Activated CD8-positive, alpha-beta memory T cell treated with anti-CD3 and anti-CD28 coated beads, Interleukin-2, amount 50 U/mL, for 48 hours (primary cell): ENCODE measurements at places on chromosomes 6 and 20.

DNA sequence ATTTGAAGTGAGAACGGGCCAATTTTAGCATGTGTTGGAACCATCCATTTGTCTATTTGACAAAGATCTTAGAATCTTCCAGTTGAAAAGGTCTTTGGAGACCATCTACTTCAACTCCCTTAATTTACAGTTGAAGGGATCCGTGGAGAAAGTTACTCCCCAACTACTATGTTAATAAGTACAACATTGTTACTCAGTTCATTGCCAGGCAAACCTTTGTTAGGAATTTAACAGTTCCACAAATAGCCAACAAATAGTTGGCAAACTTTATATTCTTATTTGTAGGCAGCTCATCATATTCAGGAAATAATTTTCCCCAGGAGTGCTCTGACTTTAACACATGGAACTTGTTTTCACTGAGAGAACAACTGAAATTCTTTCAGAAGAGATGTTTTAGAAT is 81.0 kb upstream of the FLRT3 start:
- DNase-seq, result no peak

GRCh38 chr6:68239034-68239433 is 396.0 kb upstream of the ADGRB3 start:
- no peak for DNase-seq

DNA sequence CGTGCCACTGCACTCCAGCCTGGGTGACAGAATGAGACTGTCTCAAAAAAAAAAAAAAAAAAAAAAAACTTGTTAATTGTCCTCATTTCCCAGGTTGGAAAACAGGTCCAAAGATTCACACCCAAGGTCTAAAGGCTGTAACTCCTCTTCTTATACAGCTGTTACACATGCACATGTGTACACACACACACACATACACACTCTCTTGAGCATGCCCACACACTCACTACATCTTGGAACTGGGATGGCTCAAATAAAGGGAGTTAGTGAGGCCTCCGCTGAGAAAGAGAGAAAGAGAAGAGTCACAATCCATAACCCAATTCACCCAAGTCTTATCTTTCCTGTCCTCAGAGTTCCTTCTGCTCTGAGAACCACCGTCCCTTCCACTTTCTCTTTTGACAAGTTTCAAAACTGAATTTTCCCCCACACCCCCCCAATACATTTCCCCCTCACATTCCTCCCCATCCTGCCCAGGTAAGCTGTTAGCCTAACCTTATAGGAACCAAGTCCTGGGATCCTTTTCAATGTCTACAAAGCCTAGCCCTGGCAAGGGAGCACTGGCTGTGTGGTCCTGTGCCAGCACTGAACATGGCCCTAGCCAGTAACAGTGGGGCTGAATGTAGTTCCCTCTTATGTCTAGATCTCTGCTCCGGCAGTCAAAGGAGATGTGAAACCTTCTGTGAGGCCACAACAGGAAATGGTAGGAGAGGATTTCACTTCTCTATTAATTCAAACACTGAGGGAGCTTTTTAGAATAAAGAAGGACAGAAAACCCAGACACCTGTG is 3.2 kb upstream of the HLA-DMB start:
- peak; percentile 69 for DNase-seq

DNA sequence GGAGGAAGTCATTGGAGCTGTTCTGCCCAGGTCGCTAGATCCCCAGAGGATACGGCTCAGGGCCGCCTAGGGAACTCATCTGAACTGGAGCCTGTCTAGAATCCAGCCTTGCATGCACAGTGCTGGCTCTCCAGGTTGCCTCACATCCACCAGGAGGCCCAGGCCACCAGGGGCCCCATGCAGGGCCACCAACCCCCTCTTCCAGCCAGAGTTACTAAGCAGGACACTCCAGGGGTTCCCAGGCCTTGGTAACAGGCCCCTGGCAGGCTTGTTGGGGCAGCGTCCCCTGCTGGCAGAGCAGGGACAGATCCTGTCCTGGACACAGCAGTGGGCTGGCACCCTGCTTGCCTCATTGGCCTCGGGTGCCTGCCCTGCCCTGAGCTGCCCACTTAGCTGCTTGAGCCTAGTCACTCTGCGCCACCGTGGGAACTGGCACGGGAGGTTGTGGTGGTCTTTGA is 35.3 kb downstream of the EFCAB8 start:
- DNase-seq, result no peak

- DNase-seq, result no peak
These were observed 42.2 kb downstream of the TBC1D7 start for GRCh38 chr6:13286181-13286580.

- no peak for DNase-seq
These were observed 203.1 kb downstream of the C6orf118 start for GRCh38 chr6:165106261-165106660.

- DNase-seq, result no peak
These were observed 881 bp upstream of the MAP7 start for GRCh38 chr6:136551103-136551502.

DNA sequence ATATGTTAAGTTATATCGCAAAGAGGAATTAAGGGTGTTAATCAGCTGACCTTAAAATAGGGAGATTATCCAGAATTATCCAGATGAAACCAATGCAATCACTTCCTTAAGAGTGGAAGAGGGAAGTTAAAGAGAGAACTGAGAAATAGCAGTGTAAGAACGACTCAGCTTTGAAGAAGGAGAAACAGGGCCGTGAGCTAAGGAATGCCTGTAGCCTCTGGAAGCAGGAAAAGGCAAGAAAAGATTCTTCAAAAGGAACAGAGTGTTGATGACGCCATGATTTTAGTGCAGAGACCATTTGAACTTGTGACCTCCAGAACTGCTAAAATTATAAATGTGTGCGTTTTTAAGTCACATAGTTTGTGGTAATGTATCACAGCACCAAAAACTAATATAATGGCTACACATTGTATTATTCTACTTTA is 32.7 kb downstream of the ILRUN start:
- no peak for DNase-seq

GRCh38 chr6:53937461-53937860 is 142.7 kb downstream of the LRRC1 start:
- DNase-seq, result no peak

GRCh38 chr6:104896914-104897313 is 37.2 kb upstream of the HACE1 start:
- no peak for DNase-seq

GRCh38 chr20:50636601-50637540 is 54.5 kb downstream of the RIPOR3 start:
- DNase-seq, result no peak

DNA sequence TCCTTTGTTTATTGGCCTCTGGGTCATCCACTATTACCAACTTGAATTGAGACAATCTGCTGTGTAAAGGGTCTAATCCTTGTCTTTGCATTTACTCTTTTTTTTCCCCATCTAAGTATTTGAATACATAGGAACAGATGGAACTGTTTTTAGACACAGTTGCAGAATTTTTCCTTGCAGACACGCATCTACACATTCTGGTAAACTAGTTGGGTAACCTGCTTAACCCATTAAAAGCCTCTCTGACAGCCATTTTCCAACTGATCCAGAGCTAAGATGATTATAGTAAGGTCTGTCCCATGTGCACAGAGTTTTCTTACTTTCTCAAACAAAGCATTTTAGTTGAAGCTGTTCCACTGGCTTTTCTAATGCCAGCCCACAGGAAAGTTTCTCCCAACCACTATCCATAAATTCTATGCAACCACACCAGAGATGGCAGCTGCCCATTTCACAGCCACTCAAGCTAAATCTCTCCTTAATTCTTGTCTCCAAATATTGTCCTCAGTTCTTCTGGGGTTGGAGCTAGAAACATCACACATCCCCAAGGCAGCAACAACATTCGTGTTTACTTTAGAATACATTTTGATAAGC is 492.1 kb downstream of the MAFB start:
- DNase-seq, result no peak

DNA sequence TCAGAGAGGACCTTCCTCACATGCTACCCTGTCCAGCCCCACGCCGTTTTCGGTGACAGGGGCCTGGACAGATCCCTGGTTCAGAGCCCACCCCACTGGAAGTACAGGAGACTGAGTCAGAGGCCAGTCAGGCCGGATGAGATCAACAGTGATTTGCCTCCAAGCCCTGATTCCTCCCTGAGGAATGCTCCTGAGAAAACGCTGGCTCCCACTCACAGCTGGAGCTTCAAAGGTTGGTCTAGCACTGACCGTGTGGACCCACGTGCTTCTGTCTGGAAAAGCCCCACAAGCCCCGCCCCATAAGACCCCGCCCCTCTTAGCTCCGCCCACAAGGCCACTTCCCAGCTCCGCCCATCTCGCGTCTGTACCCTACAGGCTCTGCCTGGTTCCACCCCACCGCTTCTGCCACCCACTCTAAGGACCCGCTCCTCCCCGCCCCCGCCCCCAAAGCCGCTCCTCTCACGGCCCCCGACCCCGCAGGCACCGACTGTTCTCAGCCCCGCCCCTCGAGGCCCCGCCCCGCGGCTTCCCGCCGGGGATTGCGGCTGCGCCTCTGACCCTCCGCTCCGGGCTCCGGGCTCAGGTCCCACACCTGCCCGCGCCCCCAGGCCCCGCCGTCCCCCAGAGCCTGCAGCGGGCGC is 64.9 kb upstream of the BHLHE23 start:
- no peak for DNase-seq

DNA sequence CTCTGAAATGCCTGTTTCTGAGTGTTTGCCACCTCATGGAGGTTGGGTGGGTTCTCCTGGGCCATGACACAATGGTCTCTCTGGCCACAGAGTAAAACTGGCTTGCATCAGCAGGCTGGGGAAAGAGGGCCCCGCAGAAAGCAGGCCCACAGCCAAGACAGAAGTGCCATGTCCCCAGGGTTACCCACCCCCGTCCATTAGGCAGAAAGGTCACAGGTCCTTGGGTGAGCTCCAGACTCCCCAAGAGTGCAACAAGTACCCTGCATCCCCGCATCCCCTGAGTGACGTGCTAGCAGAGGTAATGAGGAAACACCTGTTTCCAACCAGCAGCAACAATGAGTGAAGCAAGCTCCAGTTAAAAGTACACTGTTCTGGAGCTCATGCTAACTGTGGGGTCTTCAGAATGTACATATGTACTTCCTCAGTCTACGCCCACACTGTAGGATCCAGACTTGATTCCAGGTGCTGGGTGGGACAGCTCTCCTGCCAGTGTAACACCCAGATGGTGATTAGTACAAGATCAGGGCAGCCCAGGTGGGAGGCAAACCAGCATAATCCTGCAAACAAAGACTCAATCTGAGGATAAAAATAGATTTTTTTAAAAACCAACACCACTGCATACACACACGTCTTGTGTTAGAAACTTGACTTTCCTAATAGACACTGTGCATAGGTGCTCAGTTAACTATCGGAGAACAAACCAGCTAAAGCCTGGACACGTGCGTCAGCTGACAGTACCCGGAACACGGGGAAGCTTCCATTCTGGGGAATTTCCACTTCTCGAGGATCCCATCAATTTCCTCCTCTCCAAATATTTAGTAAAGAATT is 31.5 kb downstream of the RRBP1 start:
- DNase-seq, result no peak

GRCh38 chr20:40741507-40742106 is 52.6 kb upstream of the MAFB start:
- DNase-seq, result peak; percentile 63

GRCh38 chr6:1895721-1896120 is 286.0 kb downstream of the FOXC1 start:
- DNase-seq, result no peak

- DNase-seq, result peak; percentile 76
These were observed 61.9 kb downstream of the GPR6 start for GRCh38 chr6:110039981-110040383.

GRCh38 chr6:37192666-37193065 is 22.7 kb downstream of the PIM1 start:
- peak; percentile 20 for DNase-seq

DNA sequence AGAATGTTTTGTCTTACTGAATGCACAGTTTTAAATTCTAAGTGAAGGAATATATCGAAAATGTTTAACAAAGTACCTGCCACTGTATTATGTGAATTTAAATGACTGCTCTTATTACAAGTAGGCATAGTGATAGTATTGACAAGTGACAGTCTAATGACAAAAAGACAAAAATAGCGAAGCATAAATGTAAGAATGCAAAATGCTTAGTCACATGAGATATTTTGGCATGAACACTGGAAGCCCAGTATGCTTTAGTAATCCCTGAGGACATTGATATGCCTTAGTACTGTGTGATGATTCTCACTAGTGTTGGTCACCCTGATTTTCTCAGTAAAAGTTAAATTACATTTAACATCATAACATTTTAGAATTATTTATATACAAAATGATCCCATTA is 153.5 kb downstream of the EYA4 start:
- DNase-seq, result no peak

- no peak for DNase-seq
These were observed 57.3 kb downstream of the SULF2 start for GRCh38 chr20:47727909-47728361.

DNA sequence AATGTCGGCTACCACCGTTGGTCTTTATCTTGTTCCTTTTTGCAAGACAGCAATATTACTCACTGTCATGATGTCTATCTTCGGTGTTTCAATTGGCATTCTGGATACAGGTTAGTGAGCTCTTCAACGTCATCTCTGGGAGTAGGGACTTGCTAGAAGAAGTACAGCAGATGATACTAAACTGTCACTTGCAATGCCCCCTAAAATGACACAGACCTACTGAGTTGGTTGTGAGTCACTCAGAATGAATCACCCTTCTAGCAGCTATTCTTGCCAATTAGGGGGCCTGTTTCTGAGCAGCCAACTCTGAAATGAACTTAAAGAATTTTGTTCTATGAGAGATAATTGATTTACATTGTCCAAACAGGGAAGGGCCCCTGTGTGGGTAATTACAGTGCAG is 176.5 kb downstream of the SLC16A10 start:
- no peak for DNase-seq

GRCh38 chr6:14417377-14417776 is 299.8 kb downstream of the CD83 start:
- DNase-seq, result no peak

DNA sequence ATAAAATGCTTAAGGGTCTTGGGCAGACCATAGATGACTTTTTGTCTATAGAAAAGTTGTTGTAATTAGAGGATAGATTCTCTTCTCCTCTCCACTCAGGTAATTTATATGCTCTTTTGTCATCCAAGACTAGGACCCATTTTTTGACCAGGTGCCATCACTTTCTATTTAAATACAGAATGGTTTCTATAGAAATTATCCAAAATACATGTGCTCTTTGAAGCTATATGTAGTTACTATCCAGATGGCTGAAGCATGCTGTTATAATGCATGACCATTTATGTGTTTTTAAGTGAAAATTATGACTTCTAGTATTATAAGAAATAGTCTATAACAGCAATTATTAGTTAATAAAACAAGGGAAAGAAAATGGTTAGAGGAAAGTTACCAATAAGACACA is 3.0 kb upstream of the MLIP start:
- no peak for DNase-seq

DNA sequence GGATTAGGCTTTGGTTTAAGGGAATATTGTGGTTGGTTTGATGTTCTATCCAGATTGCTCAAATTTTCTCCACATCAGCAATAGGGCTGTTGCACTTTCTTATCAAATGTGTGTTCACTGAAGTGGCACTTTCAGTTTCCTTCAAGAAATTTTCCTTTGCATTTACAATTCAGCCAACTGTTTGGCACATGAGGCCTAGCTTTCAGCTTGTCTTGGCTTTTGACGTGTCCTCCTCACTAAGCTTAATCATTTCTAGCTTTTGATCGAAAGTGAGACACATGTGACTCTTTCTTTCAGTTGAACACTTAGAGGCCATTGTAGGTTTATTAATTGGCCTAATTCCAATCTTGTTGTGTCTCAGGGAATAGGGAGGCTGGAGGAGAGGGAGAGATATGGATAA is 104.8 kb downstream of the FLRT3 start:
- no peak for DNase-seq
